ENCODE measurements at places on chromosomes 12 and 14.

DNA sequence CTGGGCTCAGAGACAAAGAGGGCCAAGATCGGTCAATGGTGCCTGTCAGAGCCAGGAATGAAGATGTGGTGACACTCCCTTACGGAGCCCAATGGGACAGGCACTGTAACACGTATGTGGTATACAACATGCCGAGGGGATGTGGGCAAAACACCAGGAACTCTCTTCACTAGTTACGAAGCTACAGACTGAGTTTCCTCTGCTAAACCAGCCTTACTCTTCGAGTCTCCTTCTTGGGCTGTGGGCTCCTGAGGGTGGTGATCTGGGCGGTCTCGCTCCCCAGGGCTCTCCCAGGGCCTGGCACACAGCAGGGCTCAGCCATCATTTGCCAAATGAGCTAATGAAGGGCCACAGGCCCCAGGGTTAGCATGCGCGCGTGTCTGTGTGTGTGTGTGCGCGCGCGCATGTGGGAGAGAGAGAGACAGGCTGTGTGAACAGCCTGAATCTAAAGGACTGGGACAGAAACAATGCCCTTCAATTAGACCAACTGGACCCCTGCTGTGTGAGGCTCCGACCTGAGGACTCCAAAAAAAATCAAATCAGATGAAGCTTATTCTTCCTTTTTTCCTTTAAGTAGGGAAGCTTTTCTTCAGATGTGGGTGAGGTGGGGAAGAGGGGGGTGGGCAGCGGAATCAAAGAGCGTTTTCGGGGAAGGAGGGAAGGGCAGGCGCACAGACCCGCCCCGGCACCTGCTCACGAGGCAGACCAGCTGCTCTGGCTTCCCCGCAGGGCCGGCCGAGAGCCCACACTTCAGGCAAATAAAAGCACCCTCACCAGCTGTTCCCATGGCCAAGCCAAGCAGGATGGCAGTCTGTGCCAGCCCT, 42.5 kb downstream of the CCDC88C start:
- H3K27ac ChIP-seq = no peak overlapping the region
- H3K36me3 ChIP-seq = no peaks in the 10 kb centered on the region
- peak; percentile 85 for DNase-seq

- no peaks in the 10 kb centered on the region for H3K36me3 ChIP-seq
- H3K27ac ChIP-seq = no peak overlapping the region
- H3K4me1 ChIP-seq = no peaks in the 10 kb centered on the region
- no peaks in the 10 kb centered on the region for H3K27me3 ChIP-seq
Observed at GRCh38 chr14:39442293-39442692, 10.1 kb upstream of the FBXO33 start.

DNA sequence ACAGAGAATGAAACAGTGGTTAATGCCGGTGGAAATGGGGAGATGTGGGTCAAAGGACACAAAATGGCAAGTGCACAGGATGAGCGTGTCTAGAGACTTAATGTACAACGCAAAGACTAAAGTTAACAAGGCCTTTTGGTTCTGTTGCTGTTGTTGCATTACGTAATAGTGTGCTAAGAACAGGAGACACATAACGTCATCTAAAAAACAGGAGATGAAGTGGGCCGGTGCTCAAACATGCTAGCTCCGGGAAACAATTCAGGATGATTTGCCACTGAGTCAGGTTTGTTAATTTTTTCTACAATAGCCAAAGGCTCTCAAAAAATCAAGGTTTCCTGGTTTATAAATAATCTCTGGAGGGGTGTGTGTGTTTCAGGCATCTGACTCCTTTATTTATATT, 55.5 kb downstream of the ETV6 start:
- H3K4me1 ChIP-seq = peaks cover 55% of the 10 kb centered on the region
- H3K27me3 ChIP-seq = no peaks in the 10 kb centered on the region
- H3K36me3 ChIP-seq = no peaks in the 10 kb centered on the region
- no peak overlapping the region for H3K4me3 ChIP-seq
- DNase-seq = peak; percentile 53
- peak overlapping the region; percentile 87 for H3K27ac ChIP-seq

DNA sequence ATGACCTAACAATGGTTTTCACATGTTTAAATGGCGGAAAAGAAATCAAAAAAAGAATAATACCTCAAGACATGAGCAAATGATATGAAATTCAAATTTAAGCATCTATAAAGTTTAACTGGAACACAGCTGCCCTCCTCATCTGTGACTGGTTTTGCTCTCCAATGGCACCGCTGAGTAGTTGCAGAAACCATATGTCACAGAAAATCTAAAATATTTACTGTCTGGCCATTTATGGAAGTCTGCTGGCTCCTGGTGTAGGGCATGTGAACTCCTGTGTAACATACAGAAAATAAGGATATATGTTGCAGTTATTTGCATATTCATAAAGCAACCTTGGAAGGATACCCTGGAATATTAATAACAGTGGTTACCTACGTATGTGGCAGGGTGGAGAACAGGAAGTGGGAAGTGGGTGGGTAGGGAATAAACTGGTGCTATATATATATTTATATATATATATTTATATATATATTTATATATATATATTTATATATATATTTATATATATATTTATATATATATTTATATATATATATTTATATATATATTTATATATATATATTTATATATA, 48.4 kb downstream of the LTBP2 start:
- H3K4me3 ChIP-seq = no peak overlapping the region
- no peak overlapping the region for H3K27ac ChIP-seq

DNA sequence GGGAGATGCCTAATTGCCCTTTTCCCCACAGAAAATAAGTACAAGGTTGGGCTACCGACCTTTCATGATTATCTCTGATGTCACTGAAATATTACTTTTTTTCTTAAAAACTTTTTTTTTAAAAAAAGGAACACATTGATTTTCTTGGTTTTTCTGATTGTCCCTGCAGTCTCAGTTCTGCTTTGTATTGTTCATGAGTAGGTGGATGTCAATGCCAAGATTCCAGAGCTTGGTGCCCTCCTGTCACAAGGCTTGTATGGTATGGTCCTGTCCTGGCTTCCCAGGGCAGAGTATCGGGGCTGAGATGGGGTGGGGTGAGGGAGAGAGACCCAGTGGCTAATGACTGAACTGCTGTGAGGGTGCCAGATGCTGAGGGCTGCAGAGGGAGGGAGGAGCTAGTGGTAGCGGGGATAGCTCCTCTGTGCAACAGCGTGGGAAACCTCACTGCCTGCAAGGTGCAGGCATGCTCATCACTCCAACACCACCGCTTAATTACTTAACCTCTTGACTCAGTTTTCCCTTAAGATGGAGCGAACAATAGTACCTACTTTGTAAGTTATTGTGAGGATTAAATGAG, 4.4 kb upstream of the CTDSP2 start:
- H3K4me1 ChIP-seq = peaks cover 23% of the 10 kb centered on the region
- no peak for DNase-seq
- no peaks in the 10 kb centered on the region for H3K36me3 ChIP-seq
- H3K4me3 ChIP-seq = no peak overlapping the region

GRCh38 chr12:82675246-82675645, 11.5 kb upstream of the TMTC2 start:
- H3K4me1 ChIP-seq = no peaks in the 10 kb centered on the region
- H3K27me3 ChIP-seq = no peaks in the 10 kb centered on the region
- no peak for DNase-seq
- no peaks in the 10 kb centered on the region for H3K36me3 ChIP-seq
- no peak overlapping the region for H3K27ac ChIP-seq
- H3K4me3 ChIP-seq = no peak overlapping the region
